ENCODE measurements at places on chromosomes 13 and 19. TPM values are rescaled to one million over a fixed set of nuclear protein-coding genes. Genes with fewer than 3 reads are reported as not detected.

DNA sequence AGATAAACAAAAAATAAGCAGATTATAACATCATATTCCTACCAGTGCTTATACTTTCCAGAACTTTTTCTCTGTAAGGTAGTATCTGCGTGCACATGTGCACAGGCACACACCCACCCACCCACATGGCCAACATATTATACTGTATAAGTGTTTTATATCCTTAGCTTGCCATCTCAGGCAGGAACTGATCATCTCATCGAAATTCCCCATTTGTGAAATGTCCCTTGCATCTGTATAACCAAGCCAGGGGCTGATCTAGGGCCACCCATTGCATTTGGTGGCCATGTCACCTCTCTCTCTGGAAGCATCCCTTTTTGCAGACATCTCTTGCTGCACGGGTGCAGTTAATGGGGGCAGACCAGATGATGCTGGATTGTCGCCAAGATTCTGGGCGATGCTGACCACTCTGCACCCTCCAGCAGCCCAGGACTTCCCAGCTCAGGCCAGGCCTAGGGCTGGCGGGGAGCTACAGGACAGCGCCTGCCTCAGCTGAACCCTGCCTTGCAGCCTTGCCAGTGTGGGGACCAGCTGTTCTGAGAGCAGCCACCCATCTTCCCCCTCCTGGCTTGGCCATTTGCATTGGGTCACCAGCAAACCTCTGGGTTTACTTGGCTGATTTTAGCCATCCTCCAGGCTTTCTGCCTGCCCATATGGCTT, 95.9 kb downstream of the SLC7A1 start:
- DNase-seq: no peak

DNA sequence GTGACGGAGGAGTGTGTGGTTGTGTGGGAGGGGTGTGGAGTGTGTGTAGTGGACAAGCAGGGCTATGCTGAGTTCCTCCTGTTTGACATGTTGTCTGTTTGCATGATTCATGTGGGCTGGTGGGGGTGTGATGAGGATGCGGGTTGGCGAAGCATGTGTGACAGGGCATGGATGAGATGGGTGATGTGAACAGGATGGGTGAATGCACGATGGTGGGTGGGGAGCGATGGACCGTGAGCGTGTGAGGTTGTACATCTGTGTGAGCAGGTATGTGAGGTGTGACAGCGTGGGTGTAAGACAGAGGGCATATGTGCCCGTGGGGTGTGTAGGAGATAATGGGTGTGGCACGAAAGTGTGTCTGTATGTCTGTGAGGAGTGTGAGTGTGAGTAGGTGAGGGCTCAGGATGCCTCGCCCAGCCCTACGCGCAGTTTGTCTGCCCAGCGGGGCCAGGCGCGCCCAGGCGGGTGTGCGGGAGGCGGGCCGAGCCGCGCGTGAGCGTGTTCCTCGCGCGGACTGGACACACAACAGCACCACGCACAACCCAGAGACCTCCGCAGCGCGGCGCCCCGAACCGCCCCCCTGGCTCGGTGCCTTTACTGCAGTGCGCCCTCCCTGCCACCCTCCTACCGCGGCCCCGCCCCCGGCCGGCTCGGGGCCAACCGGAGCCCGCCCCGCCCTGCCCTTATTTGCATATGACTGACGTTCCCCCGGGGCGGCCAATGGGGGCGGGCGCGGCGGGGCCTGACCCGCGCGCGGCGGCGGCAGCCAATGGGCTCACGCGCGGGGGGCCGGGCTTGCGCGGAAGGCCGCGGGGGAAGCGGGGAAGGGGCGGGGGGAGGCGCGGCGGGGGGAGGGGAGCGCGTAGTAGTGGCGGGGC, 14.4 kb downstream of the CIC start:
- peak; percentile 96 for DNase-seq

GRCh38 chr13:66427458-66427861, 802.7 kb downstream of the PCDH9 start:
- no peak for DNase-seq

DNA sequence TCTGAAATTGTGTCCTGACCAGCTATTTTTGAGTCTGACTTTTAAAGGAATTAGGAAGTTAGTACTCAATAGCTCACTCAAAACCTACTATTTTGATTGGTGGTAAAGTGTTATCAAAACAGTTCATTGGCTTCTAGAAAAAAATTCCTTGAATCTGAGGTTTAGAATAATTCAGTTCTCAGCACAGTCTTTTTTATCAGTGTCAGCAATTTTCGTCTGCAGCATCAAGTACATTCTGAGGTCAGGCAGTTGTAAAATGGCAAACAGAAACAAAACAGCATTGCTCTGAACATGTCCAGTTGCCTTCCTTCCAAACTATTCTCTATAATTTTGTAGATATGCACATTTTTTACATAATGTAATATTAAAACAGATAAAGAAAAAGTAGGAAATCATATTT, 1644.1 kb downstream of the SLITRK5 start:
- no peak for DNase-seq

DNA sequence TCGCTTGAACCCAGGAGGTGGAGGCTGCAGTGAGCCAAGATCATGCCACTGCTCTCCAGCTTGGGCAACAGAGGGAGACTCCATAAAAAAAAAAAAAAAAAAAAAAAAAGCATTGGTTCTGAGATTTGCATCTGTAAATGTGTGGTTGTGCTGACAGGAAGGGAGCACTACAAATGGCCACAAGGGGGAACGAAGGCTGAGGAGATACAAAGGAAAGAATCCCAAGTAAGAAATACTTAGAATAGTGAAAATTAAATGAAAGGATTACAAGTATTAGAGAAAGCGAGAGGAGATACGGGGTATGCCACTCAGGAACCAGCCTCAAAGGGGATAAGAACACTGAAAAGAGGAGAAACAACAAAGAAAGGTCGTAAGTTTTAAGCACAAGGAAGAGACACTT, 284.9 kb downstream of the KLF12 start:
- DNase-seq: no peak

GRCh38 chr19:18700501-18701249, 17.2 kb downstream of the CRTC1 start:
- peak; percentile 52 for DNase-seq

DNA sequence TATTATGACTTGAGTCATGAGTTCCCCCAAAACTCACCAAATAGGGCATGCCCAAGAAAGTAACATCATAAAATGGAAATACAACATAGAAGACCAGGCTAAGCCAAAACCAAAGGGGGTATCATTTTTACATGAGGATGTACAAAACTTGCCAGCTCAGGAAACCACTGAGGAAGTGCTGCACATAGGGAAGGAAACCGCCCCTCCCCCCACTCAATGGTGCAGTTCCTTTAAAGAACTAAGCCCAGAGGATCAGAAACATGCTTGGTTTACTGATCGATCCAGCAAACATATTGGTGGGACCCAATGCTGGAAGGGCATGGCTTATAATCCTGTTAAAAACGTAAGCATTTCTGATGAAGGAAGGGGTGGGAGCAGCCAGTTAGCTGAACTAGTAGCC, 4.2 kb upstream of the ZNF486 start:
- no peak for DNase-seq

Gene ZNF836
- 48.5 TPM for total RNA-seq

Gene SLC25A41
- 1.6 TPM for total RNA-seq

Gene F2RL3
- under 0.01 TPM for total RNA-seq
